ENCODE measurements at places on chromosomes 7 and 10.
A peak's percentile ranks its signal among the peaks of the same experiment; 100 is the strongest.

DNA sequence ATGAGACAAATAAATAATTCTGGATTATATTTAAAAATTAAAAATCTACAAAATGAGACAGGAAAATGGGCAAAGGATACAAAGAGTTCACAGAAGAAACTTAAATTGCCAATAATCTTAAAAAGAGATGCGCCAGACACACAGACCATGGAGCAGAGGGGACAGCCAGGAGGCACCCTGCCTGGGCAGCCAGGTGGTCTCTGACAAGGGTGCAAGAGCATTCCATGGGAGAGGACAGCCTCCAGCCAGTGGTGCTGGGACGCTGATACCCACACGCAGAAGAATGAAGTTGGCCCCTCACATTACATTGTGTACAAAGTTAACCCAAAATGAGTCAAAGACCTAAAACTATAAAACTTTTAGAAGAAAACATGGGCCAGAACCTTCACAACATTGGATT is 106.3 kb downstream of the NKX6-2 start:
- ATAC-seq = no peak

- ATAC-seq = no peak
Measured at GRCh38 chr10:88333248-88333630, 249.9 kb downstream of the RNLS start.

- no peak for ATAC-seq
Measured at GRCh38 chr10:86284355-86285105, 82.1 kb downstream of the GRID1 start.

DNA sequence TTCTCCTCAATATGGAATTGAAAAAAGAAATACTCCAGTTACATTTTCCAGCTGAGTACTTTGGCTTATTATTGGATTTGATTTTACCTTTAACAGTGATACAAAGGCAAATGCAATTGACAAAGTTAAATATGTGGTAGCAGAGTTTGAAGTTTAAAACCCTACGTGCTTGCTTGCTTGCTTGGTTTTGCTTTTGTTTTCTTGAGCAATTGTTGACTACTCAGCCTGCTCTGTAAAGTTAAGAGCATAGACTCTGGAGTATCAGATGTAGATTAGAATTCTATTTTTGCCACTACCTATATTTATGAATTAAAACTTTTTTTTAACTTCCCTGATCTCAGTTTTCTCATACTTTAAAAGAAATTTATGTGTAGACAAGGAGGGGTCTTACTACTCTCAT is 51.4 kb downstream of the PCDH15 start:
- no peak for ATAC-seq

DNA sequence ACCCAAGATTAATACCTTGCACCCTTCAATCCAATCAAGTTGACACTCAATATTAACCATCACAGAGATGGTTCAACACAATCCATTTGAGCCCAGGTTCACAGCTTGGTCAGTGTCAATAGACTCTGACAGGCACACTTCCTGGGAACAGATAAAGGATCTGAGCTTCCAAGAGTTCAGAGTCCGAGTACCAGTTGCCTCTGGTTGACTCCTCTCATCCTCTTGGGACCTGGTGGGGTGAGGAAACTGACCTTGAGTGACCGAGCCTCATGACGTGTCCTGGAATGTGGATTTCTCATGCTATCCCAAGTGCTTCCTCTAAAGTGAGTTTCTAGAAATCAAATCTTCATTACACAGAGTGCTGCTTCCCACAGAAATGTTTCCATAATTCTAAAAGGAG is 162.0 kb downstream of the CYP26A1 start:
- ATAC-seq = no peak

- ATAC-seq = no peak
Measured at GRCh38 chr7:158351481-158351880, 236.1 kb downstream of the PTPRN2 start.

DNA sequence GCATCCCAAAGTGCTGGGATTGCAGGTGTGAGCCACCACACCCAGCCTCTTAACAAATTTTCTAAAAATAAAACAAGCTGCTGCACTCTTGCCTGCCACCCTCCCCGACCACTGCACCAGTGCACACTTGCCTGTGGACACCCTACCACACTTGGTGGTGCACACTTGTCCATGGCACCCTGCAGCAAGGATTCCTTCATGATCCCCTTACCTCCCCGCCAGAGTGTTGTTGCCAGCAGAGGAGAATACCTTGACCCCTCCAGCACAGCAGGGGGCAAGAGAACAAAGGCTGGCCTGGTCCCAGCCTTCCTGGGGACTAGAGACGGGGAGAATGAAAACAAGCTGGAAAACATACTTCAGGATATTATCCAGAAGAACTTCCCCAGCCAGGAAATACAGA is 65.9 kb upstream of the KCND2 start:
- no peak for ATAC-seq

GRCh38 chr10:52644373-52645186 is 128.0 kb downstream of the MBL2 start:
- ATAC-seq = peak; percentile 76

All from motor neuron (in vitro differentiated cells).